ENCODE measurements at places on chromosomes 1 and 21. TPM values are rescaled to one million over a fixed set of nuclear protein-coding genes. Genes with fewer than 3 reads are reported as not detected.

DNA sequence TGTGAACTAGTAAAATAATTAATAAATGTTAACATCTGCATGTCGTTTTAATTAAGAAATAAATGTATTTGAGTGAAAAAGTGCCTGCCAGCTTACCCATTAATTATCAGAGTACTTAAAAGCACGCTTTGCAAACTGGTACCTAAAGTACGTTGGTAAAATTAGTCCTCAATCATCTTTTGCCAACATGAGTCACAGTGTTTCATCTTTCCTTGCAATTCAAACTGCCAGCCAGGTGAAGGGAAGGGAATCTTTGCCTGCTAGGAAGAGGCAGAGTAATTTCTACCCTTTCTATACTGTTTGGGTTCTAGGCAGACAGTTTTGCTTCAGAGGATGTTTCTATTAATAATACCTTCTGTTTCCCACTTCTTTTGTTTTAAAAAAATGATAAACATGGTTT, 57.2 kb upstream of the CNIH3 start:
- DNase-seq, result no peak
- no peaks in the 10 kb centered on the region for H3K4me1 ChIP-seq
- H3K27ac ChIP-seq, result no peak overlapping the region
- peaks cover 22% of the 10 kb centered on the region for H3K36me3 ChIP-seq
- H3K27me3 ChIP-seq, result peaks cover 3% of the 10 kb centered on the region
- H3K4me3 ChIP-seq, result no peak overlapping the region

DNA sequence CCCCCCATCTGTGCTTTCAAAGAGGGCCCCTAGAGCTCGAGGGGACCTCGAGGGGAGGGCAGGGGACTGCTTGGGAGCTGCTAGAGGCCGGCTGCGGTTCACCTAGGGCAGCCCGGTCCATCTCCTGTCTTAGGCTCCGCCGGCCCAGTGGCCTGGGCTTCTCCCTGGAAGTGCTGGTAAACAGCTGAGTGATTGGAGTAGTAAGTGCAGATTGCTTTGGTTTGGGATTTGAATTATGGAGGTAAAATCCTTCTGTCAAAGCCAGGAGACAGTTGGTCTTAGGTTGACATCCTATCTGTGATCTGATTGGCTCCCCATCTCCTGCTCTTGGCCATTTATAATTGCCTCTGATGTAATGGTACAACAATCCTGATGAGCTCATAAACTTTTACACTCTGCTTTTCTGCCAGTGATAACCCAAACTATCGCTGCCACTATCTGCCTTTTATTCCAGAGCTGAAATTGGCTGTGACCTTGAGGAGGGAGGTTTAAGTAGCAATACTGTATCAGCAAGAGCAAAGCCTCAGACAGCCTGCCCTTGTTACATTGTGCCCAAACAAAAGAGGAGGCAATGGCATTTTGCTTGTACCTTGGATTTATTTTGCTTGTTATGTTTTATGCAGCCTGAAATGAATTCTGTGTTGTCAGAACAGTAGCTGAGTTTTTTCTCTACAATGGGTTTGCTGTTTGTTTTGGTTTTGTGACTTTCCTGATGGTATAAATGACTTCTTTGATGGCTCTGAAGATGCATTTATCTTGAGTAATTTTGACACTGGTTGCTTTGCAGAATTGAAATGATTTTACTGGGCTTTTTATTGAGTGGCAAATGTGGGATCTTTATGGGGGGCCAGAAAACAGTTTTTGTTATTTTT, 2.4 kb downstream of the ARID1A start:
- H3K36me3 ChIP-seq, result no peaks in the 10 kb centered on the region
- H3K4me3 ChIP-seq, result no peak overlapping the region
- peak; percentile 22 for DNase-seq
- no peak overlapping the region for H3K27ac ChIP-seq
- peaks cover 17% of the 10 kb centered on the region for H3K4me1 ChIP-seq

GRCh38 chr1:175629318-175629694, 114.1 kb downstream of the TNR start:
- H3K27ac ChIP-seq, result no peak overlapping the region
- H3K4me1 ChIP-seq, result peaks cover 8% of the 10 kb centered on the region
- H3K36me3 ChIP-seq, result no peaks in the 10 kb centered on the region
- no peak overlapping the region for H3K4me3 ChIP-seq
- no peaks in the 10 kb centered on the region for H3K27me3 ChIP-seq
- peak; percentile 21 for DNase-seq

KCNE2 gene
- 0.44 TPM for total RNA-seq

PDC gene
- not detected for total RNA-seq

DNA sequence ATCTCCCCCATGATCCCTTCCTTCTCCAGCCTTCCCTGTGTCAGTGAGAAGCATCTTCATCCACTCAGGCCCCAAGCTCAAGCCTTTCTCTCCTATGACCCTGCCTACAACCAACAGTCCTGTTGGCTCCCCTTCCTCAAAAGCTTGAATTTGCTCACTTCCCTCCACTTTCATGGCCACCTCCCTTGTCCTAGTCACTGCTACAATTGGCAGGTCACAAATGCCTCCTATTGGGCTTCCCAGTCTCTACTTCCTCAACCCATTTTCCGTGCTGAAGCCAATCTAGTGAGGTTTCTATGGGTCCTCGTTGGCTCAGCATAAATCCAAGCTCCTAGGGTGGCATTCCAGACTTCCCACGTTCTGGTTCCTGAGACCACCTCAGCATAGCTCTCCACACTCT, 40.2 kb upstream of the SLC6A9 start:
- no peak for DNase-seq
- H3K27me3 ChIP-seq, result peaks cover 33% of the 10 kb centered on the region
- no peak overlapping the region for H3K27ac ChIP-seq
- no peak overlapping the region for H3K4me3 ChIP-seq
- no peaks in the 10 kb centered on the region for H3K36me3 ChIP-seq

GRCh38 chr1:116569776-116570357, 959 bp downstream of the CD58 start:
- peaks cover 19% of the 10 kb centered on the region for H3K27me3 ChIP-seq
- H3K4me1 ChIP-seq, result peaks cover 50% of the 10 kb centered on the region
- DNase-seq, result no peak
- 0 out of 2 replicates have a peak overlapping the region, but pooled peaks have one; percentile 15 for H3K27ac ChIP-seq
- H3K4me3 ChIP-seq, result peak overlapping the region; percentile 70
- H3K36me3 ChIP-seq, result peaks cover 2% of the 10 kb centered on the region

CFAP126 gene
- total RNA-seq, result not detected

DNA sequence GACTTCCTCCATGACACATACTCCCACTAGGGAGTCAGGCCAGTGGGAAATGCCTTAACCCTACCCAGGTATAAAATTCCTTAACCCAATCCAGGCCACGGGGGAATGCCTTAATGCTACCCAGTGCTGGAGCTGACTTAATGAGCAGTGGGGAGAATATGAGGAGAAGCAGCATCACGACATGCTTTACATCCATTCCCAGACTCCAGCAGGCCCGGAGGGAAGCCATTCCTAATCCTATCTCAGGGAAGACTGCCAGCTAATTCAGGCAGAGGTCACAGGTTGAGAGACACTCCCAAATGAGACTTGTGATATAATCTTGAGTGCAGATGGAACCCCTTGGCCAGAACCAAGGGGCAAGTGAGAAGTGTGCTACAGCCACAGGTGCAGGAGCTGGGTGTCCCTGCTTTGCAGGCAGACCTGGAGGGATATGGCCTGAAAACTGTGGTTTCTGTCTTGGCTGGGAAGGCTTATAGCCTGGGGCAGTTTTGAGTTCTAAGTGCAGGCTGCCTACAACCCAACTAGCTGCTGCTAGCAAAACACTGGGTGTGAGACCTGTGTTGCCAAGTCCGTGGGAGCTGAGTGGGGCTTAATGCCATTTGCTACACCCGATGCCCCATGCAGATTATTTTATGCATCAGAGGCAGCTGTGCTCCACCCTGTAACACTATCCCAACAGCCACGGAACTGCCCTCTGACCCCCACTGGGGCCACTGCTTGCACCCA, 45.1 kb upstream of the GUCA2A start:
- H3K36me3 ChIP-seq, result peaks cover 16% of the 10 kb centered on the region
- peak overlapping the region; percentile 18 for H3K27ac ChIP-seq

STUM gene
- total RNA-seq, result 1.3 TPM

GRCh38 chr1:117623698-117624097, 17.9 kb downstream of the TENT5C start:
- no peak overlapping the region for H3K4me3 ChIP-seq
- no peak overlapping the region for H3K27ac ChIP-seq
- DNase-seq, result no peak
- no peaks in the 10 kb centered on the region for H3K36me3 ChIP-seq

GRCh38 chr21:25964015-25964414, 206.6 kb downstream of the APP start:
- no peak for DNase-seq
- H3K4me1 ChIP-seq, result peaks cover 81% of the 10 kb centered on the region
- peaks cover 43% of the 10 kb centered on the region for H3K36me3 ChIP-seq
- no peaks in the 10 kb centered on the region for H3K27me3 ChIP-seq
- H3K27ac ChIP-seq, result peak overlapping the region; percentile 84

AMPD1 gene
- total RNA-seq, result not detected

DNA sequence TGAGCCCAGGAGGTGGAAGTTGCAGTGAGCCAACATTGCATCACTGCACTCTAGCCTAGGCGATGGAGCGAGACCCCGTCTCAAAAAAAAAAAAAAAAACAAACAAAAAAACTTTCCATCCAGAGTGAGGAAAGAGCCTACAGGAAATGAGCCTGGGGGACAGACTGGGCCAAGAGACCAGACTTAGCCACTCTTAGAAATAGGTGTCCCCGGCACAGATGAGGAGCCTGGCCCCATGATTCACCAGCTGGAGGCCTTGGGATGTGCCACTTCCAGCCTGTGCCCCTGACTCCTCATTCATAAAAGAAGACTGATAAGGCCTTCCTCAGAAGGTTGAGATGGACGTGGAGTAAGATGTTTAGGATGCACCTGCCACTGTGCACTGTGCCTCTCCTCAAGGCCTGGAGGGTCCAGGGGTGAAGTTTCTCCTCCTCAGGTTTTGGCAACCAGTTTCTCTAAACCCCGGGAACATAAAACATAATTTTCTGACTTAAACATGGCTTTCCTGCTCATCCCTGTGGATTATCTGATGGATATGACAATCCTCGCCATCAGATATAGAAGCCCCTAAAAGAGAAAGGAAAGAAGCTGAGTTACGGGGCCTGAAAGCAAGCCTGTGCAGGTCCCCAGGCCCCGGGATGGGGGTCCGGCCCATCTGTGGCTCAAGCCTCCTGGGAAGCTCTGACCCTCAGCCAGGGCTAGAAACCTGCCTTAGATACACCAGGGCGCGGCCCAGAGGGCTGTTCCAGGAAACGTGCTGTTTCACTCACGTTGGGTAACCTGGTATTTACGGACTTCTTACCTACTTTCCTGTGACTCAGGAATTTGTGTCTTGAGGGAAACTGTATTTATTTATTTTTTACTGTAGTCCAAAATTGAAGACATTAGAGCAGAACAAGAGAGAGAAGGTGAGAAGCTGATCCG, 26.0 kb downstream of the MX1 start:
- H3K36me3 ChIP-seq, result no peaks in the 10 kb centered on the region
- no peak for DNase-seq
- H3K4me1 ChIP-seq, result peaks cover 22% of the 10 kb centered on the region
- no peak overlapping the region for H3K4me3 ChIP-seq
- no peak overlapping the region for H3K27ac ChIP-seq
- no peaks in the 10 kb centered on the region for H3K27me3 ChIP-seq

- no peak overlapping the region for H3K27ac ChIP-seq
- no peak for DNase-seq
- no peaks in the 10 kb centered on the region for H3K36me3 ChIP-seq
- no peak overlapping the region for H3K4me3 ChIP-seq
- H3K27me3 ChIP-seq, result no peaks in the 10 kb centered on the region
These were observed 237.6 kb downstream of the NTNG1 start for GRCh38 chr1:107378426-107378825.

OR2L2 gene
- 0.05 TPM for total RNA-seq

TNFRSF18 gene
- 1.1 TPM for total RNA-seq

TRIM17 gene
- 2.7 TPM for total RNA-seq

IFI44L gene
- total RNA-seq, result 0.53 TPM

GRCh38 chr1:153509036-153509435, 26.8 kb downstream of the S100A6 start:
- no peak overlapping the region for H3K4me3 ChIP-seq
- DNase-seq, result no peak
- no peak overlapping the region for H3K27ac ChIP-seq

- no peak for DNase-seq
- peak overlapping the region; percentile 46 for H3K27ac ChIP-seq
- H3K36me3 ChIP-seq, result peaks cover 3% of the 10 kb centered on the region
- H3K27me3 ChIP-seq, result no peaks in the 10 kb centered on the region
- H3K4me3 ChIP-seq, result no peak overlapping the region
- H3K4me1 ChIP-seq, result peaks cover 28% of the 10 kb centered on the region
These were observed 49.7 kb downstream of the AHDC1 start for GRCh38 chr1:27554293-27554692.

- peak overlapping the region; percentile 87 for H3K4me3 ChIP-seq
- no peak overlapping the region for H3K27ac ChIP-seq
- no peaks in the 10 kb centered on the region for H3K36me3 ChIP-seq
These were observed 534 bp downstream of the SLC6A9 start for GRCh38 chr1:44030605-44031251.

CLCA1 gene
- 0.11 TPM for total RNA-seq

DNA sequence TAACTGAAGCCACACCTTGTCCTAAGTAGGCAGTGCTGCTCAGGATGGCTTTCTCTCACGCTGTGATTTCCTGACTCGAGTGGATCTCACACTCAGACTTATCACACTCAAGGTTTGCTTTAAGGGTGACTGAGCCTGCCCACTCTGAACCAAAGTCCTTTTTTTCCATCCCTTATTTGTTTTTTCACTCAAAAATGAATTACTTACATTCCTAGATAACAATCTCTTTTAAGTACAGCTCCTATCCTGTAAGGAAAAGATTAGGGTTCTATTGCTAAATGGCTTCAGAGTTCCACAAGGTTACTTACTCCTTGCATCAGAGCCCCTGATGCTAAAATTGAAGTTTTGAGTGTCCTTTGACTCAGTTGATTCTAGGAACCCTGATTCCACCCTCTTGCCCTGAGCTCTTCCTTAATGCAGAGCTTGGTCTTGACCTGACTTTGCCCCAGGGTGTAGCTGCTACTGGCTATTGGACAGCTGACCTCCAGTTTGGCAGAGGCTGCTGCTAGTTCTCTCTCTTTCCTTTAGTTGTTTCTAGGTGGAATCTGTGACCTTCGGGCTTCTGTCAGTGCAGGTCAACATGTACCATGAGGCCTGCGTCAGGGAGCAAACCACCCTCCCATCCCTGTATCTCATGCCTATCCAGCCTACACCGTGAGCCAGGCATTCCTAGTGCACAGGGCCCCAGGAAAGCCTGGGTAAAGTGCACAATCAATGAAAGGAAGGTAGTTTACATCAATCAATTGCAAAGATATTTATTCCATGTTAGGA, 80.1 kb upstream of the CD55 start:
- DNase-seq, result no peak
- H3K27me3 ChIP-seq, result no peaks in the 10 kb centered on the region
- peaks cover 4% of the 10 kb centered on the region for H3K4me1 ChIP-seq
- H3K27ac ChIP-seq, result peak overlapping the region; percentile 32
- H3K4me3 ChIP-seq, result no peak overlapping the region
